ENCODE measurements at places on chromosomes 12 and 14.

- DNase-seq = no peak
Measured at GRCh38 chr12:38985961-38986360, 80.6 kb upstream of the CPNE8 start.

GRCh38 chr12:112327209-112327938 is 54.9 kb downstream of the HECTD4 start:
- DNase-seq = no peak

DNA sequence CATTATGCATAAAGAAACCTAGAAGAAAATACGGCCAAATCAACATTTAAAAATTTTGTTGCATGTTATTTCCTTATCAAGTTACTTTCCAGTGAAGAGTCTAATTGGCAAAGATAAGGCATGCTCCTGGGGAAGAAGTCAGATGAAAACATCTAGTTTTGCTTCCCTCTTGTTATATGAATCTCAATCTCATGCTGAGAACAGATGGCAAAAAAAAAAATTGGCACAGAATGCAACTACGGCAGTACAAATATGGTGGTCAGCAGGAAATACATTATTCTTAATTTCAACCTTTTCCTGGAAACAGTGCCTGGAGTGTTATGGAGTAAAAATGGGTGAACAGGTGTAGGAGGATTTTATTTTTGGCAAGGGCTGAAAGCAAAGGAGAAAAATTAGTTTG is 32.8 kb downstream of the HECTD4 start:
- DNase-seq = no peak

- DNase-seq = no peak
Measured at GRCh38 chr14:105492031-105492970, 1.3 kb downstream of the TEDC1 start.

GRCh38 chr12:120485961-120486881 is 9.7 kb upstream of the DYNLL1 start:
- no peak for DNase-seq

Data from left renal cortex interstitium (tissue), 4 donors.